ENCODE measurements at places on chromosomes 6 and 20. TPM values are rescaled to one million over a fixed set of nuclear protein-coding genes. Genes with fewer than 3 reads are reported as not detected.

DNA sequence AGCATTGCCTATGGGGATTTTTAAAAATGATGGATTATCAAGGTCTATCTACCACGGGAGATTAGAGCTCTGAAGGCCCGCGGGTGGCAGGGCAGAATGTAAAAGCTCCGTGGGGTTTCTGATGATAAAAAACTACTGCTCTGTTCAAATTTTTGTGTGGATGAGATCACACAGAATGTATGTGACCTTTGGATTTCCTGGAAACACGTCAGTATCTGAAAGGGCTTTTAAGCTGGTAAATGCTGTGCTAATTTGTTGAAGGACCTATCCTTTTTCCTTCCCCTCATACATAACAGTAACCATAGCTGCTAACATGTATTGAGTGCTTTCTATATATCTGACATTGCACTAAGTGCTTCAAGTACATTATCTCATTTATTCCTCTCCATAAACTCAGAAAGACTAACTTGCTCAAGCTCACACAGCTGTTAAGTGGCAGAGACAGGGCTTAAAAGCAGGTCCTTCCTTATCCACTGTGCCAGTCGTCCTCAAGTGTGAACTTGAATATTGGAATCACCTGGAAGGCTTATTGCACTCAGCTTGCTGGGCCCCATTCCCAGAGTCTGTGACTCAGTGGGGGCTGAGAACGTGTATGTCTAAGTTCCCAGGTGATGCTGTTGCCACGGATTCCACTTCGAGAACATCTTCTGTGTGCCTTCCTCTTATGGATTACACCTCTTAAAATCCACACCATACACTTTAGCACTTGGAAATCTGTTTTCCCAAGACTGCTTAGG lies 1.9 kb upstream of the TMEM242 start:
- no peak for DNase-seq

- DNase-seq = no peak
These were observed 10.2 kb upstream of the DEFB125 start for GRCh38 chr20:77231-77630.

DNA sequence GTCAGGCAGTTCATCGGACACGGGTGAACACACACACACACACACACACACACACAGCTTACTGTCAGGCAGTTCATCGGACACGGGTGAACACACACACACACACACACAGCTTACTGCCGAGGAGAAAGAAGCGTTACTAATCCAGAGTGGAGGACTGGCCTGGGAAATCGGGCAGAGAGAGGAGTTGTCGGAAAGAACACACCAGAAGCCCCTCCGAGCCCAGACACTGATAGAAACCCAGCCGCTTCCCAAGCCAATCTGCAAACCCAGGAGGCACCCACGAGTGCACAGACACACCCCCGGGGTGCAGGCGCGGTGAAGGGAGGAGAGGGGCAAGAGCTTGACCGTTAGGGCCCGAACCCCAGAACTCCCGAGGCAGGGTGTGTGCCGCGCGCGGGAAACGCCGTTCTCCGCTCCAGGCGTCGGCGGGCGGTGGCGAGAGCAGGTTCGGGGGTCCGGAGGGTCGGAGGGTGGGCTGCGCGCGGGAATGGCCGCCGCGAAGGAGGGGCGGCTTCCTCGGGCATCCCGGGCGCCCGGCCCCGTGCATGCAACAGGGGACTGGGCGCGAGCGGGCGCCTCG lies 636 bp downstream of the ELOVL2 start:
- DNase-seq = peak; percentile 47

- DNase-seq = no peak
These were observed 56.3 kb downstream of the ZHX3 start for GRCh38 chr20:41261260-41261659.

The ADISSP gene
- 18.1 TPM for polyA plus RNA-seq
